Psoas muscle (tissue), 8 donors: ENCODE measurements at places on chromosomes 3 and 15.

DNA sequence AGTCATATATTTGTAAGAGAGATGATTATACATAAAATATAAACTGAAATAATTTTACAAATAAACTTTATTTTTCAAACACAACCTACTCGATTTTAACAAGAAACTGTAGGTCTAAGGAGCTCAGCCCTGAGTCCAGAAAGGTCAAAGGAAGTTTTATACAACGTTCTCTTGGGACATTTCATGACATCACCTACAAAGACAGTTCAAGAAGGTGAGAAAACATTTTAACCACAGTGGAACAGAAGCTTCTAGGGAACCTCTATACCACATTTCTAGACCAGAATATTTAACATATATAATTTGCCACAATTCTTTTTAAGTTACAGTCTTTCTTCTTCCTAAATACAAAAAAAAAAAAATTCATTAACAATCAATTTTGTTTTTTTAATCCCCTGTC is 40.1 kb downstream of the CBLB start:
- H3K27ac ChIP-seq: no peak overlapping the region
- H3K4me1 ChIP-seq: peaks cover 38% of the 10 kb centered on the region
- DNase-seq: no peak
- no peaks in the 10 kb centered on the region for H3K27me3 ChIP-seq

DNA sequence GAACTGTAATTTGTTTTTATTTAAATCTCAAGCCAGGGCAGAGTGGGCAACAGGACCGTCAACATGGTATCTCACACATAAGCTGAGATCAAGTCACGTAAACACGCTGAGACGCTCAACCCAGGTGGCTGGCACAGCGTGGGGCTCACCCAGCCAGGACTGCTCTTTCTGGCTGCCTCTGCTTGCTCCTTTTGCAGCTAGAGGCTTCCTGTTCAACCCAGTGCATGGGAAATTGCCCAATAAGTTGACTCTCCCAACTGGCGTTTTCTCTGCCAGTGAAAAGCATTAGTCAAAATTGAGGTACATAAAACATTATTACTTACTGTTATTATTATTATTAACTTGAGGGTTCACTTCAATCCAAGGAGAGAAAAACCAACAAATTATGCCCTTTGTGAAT is 398.1 kb downstream of the NR2F2 start:
- peaks cover 2% of the 10 kb centered on the region for H3K27me3 ChIP-seq
- H3K36me3 ChIP-seq: no peaks in the 10 kb centered on the region
- H3K4me1 ChIP-seq: no peaks in the 10 kb centered on the region
- H3K27ac ChIP-seq: no peak overlapping the region

GRCh38 chr15:61974759-61975158 is 85.5 kb downstream of the VPS13C start:
- no peak overlapping the region for H3K4me3 ChIP-seq
- no peaks in the 10 kb centered on the region for H3K36me3 ChIP-seq
- peaks cover 41% of the 10 kb centered on the region for H3K4me1 ChIP-seq
- no peak for DNase-seq
- H3K27ac ChIP-seq: peak overlapping the region; percentile 78

- H3K4me3 ChIP-seq: no peak overlapping the region
- H3K27me3 ChIP-seq: no peaks in the 10 kb centered on the region
- peak; percentile 35 for DNase-seq
- no peaks in the 10 kb centered on the region for H3K4me1 ChIP-seq
- no peaks in the 10 kb centered on the region for H3K36me3 ChIP-seq
- H3K27ac ChIP-seq: no peak overlapping the region
Measured at GRCh38 chr15:101528917-101529299, 39.4 kb upstream of the PCSK6 start.

DNA sequence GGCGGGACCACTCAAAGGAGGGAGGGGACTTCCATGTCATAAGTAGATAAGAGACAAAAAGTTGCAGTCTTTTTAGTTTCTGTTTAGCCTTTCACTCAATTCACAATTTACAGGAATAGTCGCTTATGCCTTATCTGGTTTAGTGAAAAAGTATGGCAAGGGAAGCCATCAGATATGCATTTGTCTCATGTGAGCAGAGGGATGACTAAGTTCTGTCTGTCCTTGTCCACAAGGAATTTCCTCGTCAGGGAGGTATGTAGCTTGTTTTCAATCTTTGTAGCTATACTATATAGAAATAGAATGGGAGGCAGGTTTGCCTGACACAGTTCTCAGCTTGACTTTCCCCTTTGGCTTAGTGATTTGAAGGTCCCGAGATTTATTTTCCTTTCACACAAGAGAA is 882.8 kb downstream of the NAALADL2 start:
- H3K4me3 ChIP-seq: no peak overlapping the region
- no peak for DNase-seq
- H3K4me1 ChIP-seq: no peaks in the 10 kb centered on the region
- H3K27ac ChIP-seq: no peak overlapping the region

DNA sequence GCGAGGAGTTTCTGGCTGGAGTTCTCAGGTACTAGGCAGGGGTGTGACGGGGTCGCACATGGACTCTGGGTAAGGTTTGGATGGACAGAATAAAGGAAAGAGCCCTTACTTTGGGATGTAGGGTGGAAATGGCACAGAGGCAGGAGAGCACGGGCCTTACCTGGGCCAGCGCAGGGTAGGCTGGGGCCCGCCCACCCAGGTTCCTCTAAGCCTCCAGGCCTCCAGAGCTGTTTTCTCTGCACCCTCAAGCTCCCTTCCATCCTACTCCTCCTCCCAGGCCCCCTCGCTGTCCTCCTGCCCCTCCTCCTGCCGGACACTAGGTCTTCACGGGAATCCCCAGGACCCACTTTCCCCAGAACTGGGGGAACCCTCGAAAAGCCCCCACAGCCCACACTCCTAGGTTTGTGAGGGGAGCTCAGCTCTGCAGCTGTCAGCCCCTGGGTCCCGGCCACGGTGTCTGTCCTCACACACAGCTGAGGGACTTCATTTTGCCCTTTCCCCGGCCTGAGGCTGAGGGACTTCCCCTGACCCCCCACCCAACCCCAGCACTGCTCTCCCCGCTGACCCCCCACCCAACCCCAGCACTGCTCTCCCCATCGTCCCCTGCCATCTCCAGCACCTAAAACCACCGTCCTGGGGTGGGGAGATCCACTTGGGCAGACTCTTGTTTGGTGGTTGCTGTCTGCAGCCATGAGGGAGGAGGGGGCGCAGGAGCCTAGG is 53.0 kb upstream of the PCSK6 start:
- no peaks in the 10 kb centered on the region for H3K36me3 ChIP-seq
- H3K4me1 ChIP-seq: no peaks in the 10 kb centered on the region
- H3K4me3 ChIP-seq: no peak overlapping the region
- no peak overlapping the region for H3K27ac ChIP-seq
- no peak for DNase-seq

GRCh38 chr3:14663396-14664135 is 11.4 kb upstream of the C3orf20 start:
- H3K4me3 ChIP-seq: no peak overlapping the region
- no peaks in the 10 kb centered on the region for H3K27me3 ChIP-seq
- H3K36me3 ChIP-seq: peaks cover 100% of the 10 kb centered on the region
- H3K4me1 ChIP-seq: no peaks in the 10 kb centered on the region

GRCh38 chr3:186732169-186732766 is 15.1 kb downstream of the KNG1 start:
- no peaks in the 10 kb centered on the region for H3K27me3 ChIP-seq
- no peak for DNase-seq
- no peak overlapping the region for H3K4me3 ChIP-seq
- H3K4me1 ChIP-seq: no peaks in the 10 kb centered on the region

GRCh38 chr3:54273791-54274190 is 151.4 kb downstream of the CACNA2D3 start:
- H3K27me3 ChIP-seq: no peaks in the 10 kb centered on the region
- H3K36me3 ChIP-seq: no peaks in the 10 kb centered on the region

- no peaks in the 10 kb centered on the region for H3K4me1 ChIP-seq
- no peaks in the 10 kb centered on the region for H3K27me3 ChIP-seq
- no peaks in the 10 kb centered on the region for H3K36me3 ChIP-seq
- no peak overlapping the region for H3K4me3 ChIP-seq
Measured at GRCh38 chr3:170941551-170941950, 33.1 kb upstream of the EIF5A2 start.

GRCh38 chr3:32569540-32570420 is 878 bp downstream of the DYNC1LI1 start:
- DNase-seq: peak; percentile 62
- peaks cover 13% of the 10 kb centered on the region for H3K36me3 ChIP-seq
- peak overlapping the region; percentile 71 for H3K4me3 ChIP-seq
- peaks cover 18% of the 10 kb centered on the region for H3K4me1 ChIP-seq
- no peaks in the 10 kb centered on the region for H3K27me3 ChIP-seq
- H3K27ac ChIP-seq: peak overlapping the region; percentile 90

DNA sequence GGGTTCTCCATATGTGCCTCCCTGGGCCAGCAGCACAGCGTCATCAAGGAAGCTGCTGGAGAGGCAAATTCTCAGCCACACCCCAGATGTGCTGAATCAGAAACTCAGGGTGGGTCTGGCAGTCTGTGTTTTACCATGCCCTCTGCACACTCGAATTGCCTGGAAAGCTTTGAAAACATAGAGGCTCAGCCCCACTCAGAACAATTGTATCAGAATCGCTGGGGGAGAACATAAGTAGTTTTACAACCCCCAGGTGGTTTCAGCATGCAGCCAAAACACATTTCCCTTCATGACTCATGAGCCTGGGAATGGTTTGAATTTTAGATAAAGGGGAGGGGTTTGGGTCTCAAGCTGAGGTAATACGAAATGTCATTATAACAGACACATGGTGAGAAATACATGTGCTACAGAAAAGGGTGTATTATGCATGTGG is 9.6 kb downstream of the TGM4 start:
- no peak overlapping the region for H3K27ac ChIP-seq
- H3K36me3 ChIP-seq: no peaks in the 10 kb centered on the region
- H3K27me3 ChIP-seq: no peaks in the 10 kb centered on the region
- no peaks in the 10 kb centered on the region for H3K4me1 ChIP-seq

DNA sequence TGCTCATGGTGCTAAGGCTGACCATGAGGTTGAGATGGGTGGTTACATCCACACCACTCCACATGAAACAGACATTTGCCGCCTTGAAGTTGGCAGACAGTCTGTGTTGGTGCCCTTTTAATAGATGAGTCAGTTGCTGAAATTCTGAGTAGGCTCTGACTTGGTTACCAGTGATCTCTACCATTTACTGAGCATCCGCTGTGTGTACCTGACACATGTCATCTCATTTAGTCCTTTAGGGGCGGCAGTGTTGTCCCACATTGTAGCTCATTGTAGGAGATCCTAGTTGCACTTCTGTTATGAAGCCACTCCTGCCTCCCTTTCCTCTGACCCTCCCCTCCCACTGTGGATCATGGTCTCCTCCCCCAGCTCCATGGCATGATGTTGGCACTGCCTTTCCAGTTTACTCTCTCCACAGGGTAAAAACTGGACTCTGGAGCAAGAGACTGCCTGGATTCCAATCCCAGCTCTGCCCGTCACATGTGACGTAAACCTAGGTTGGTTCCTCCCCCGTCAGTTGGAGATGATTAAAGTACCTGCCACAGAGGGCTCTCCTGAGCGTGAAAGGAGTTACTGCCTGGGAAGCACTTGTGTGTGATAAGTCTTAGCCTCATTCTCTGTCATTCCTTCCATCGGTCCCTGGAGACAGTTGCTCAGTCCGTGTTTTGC is 21.6 kb downstream of the SLCO3A1 start:
- H3K27ac ChIP-seq: no peak overlapping the region
- no peaks in the 10 kb centered on the region for H3K27me3 ChIP-seq
- H3K36me3 ChIP-seq: no peaks in the 10 kb centered on the region
- no peaks in the 10 kb centered on the region for H3K4me1 ChIP-seq
- DNase-seq: no peak
- H3K4me3 ChIP-seq: no peak overlapping the region

DNA sequence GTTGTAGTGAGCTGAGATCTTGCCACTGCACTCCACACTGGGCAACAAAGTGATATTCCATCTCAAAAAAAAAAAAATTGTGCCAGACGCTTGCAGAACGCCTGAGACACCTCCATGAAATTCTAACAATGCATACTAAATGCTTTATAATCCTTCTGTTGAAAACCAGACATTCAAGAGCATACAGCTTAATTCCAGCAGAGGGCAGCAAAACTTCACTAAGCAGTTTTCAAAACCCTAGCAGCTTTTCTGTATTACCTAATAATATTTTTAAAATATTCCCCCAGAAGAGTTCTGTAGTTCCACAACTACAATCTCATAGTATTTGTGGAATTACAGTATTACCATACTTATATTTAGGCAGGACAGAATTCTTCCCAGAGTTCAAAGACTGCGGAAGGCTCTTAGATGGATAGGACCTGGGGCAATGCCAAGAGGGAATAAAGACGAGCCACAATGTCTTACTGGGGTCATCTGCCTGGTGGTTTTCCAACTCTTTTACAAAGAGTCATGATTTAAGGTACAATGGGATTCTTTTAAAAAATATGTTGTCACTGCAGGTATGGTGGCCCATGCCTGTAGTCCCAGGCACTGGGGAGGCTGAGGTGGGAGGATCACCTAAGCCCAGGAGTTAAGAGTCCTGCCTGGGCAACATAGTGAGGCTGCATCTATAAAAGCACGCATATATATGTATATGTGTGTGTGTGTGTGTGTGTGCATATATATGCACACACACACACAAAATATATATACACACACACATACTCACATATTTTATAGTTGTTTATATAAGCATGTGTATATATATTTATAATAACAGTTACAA is 19.6 kb upstream of the TASOR start:
- no peaks in the 10 kb centered on the region for H3K27me3 ChIP-seq
- H3K36me3 ChIP-seq: no peaks in the 10 kb centered on the region
- DNase-seq: no peak
- H3K4me3 ChIP-seq: no peak overlapping the region
- no peak overlapping the region for H3K27ac ChIP-seq

GRCh38 chr3:183930086-183930485 is 45.4 kb upstream of the PARL start:
- no peaks in the 10 kb centered on the region for H3K27me3 ChIP-seq
- no peaks in the 10 kb centered on the region for H3K4me1 ChIP-seq
- no peak overlapping the region for H3K4me3 ChIP-seq
- DNase-seq: no peak

DNA sequence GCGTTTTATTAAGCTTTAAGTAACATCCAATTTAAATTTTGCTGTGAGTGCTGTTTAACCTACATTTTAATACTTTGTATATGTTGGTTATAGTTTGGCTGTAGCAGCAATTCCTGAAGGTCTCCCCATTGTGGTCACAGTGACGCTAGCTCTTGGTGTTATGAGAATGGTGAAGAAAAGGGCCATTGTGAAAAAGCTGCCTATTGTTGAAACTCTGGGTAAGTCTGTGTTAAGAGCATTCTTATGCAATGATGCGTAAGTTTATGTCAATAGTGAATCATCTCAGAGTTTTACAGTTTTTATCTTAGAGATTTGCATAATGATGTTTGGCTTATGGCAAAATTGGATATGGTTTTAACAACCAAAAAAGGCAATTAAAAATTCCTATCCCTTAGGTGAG is 62.7 kb downstream of the ASTE1 start:
- H3K4me3 ChIP-seq: no peak overlapping the region
- H3K4me1 ChIP-seq: no peaks in the 10 kb centered on the region
- no peak for DNase-seq
- no peaks in the 10 kb centered on the region for H3K27me3 ChIP-seq
- H3K27ac ChIP-seq: no peak overlapping the region

- no peak for DNase-seq
- no peaks in the 10 kb centered on the region for H3K36me3 ChIP-seq
- H3K4me1 ChIP-seq: no peaks in the 10 kb centered on the region
- H3K27me3 ChIP-seq: no peaks in the 10 kb centered on the region
- no peak overlapping the region for H3K27ac ChIP-seq
Measured at GRCh38 chr3:41050144-41050543, 149.2 kb upstream of the CTNNB1 start.

- DNase-seq: no peak
- H3K27me3 ChIP-seq: no peaks in the 10 kb centered on the region
Measured at GRCh38 chr3:27614592-27614991, 107.5 kb downstream of the EOMES start.

GRCh38 chr3:29183346-29184087 is 97.4 kb upstream of the RBMS3 start:
- peaks cover 27% of the 10 kb centered on the region for H3K4me1 ChIP-seq
- no peak for DNase-seq
- no peaks in the 10 kb centered on the region for H3K27me3 ChIP-seq
- H3K27ac ChIP-seq: no peak overlapping the region
- H3K4me3 ChIP-seq: no peak overlapping the region
